HS-5 (cell line): ENCODE measurements at places on chromosomes 2 and 18.

GRCh38 chr18:23528580-23529472 lies 25.5 kb downstream of the RMC1 start:
- DNase-seq = no peak

- DNase-seq = no peak
Measured at GRCh38 chr2:127661072-127661649, 14.2 kb downstream of the LIMS2 start.

- peak; percentile 8 for DNase-seq
Measured at GRCh38 chr2:194867328-194867727, 789.7 kb upstream of the SLC39A10 start.

DNA sequence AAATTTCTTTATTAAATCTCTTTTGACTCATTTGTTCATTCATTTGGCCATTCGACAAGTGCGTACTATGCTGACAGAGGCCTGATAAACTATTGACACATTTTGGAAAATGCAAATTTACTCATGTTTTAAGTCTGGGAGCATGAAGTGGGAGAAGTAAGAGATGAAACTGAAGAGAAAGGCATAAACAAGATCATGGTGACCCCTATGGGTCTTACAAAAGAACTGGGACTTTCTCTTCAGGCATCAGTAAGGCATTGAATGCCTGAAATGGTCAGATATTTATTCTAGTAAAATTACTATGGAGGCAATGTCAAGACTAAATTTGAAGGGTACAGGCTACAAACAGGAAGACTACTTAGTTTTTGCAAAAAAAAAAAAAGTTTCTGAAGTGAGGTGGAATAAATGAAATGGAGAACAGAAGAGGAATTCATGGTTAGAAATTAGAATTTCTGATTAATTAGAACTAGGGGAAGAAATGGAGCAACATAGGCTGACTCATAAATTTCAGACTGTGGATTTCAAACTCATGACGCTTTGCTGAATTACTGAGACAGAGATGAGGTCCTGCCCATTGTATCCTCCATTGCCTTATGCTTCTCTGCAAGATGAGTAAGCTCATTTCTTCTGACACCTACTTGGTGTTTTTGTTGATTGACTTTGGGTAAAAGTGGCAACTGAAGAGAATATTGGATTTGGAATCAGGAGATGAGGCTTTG lies 32.7 kb downstream of the VSNL1 start:
- DNase-seq = no peak

- no peak for DNase-seq
Measured at GRCh38 chr2:207475546-207475945, 54.2 kb upstream of the CREB1 start.

- DNase-seq = no peak
Measured at GRCh38 chr18:42072407-42072806, 117.4 kb downstream of the PIK3C3 start.

- no peak for DNase-seq
Measured at GRCh38 chr2:23379220-23379695, 5.7 kb upstream of the KLHL29 start.

DNA sequence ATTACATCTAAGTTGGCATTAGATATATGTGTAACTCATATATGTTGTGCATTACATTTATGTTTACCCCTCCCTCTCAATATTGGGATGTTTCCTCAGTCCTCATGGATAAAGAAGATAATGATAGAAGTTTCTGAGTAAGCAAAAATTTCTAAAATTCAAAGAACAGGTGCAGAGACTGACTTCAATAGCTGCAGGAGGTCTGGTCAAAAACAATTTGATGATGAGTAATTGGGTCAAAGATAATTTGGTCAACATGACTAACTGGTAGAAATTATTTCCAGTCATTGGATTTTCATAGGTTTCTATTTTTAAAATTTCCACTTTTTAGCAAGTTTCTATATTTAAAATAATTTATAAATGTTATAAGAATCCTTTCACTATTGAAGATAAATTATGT lies 1130.9 kb upstream of the SLC39A10 start:
- DNase-seq = no peak

- DNase-seq = no peak
Measured at GRCh38 chr18:63951302-63951705, 2.2 kb downstream of the HMSD start.
